ENCODE measurements at places on chromosomes 16 and 17. TPM values are rescaled to one million over a fixed set of nuclear protein-coding genes. Genes with fewer than 3 reads are reported as not detected.

The RAMP2 gene
- total RNA-seq, result 12.3 TPM

The KAT2A gene
- 174 TPM for total RNA-seq

The EME1 gene
- total RNA-seq, result 0.22 TPM

The TAF1C gene
- 36.4 TPM for total RNA-seq

The MAF gene
- 38.9 TPM for total RNA-seq

The DOC2A gene
- 77.3 TPM for total RNA-seq

The UMOD gene
- total RNA-seq, result not detected

The KRT24 gene
- not detected for total RNA-seq

The CBFA2T3 gene
- total RNA-seq, result 15.2 TPM

The ORC6 gene
- 7.2 TPM for total RNA-seq

The TEX14 gene
- 1.4 TPM for total RNA-seq

The CPD gene
- total RNA-seq, result 62.7 TPM

The HCRT gene
- 1.0 TPM for total RNA-seq

The ZC3H18 gene
- total RNA-seq, result 50.9 TPM

The ETV4 gene
- 1.1 TPM for total RNA-seq

The KIF1C gene
- 97.3 TPM for total RNA-seq

The SHBG gene
- total RNA-seq, result 1.5 TPM

The KRTAP16-1 gene
- not detected for total RNA-seq

The ARL5C gene
- total RNA-seq, result 1.3 TPM

The PDILT gene
- total RNA-seq, result not detected

The AGRP gene
- not detected for total RNA-seq

The NAGS gene
- 0.78 TPM for total RNA-seq

The CACNG3 gene
- 39.5 TPM for total RNA-seq

The KIAA0753 gene
- 41.9 TPM for total RNA-seq

The ANKRD13B gene
- total RNA-seq, result 53.4 TPM

The RPL19 gene
- 487 TPM for total RNA-seq

The FN3K gene
- 111 TPM for total RNA-seq

The PRAC1 gene
- total RNA-seq, result not detected

The CD300A gene
- 2.0 TPM for total RNA-seq

The CNGB1 gene
- total RNA-seq, result 7.6 TPM

The RGS11 gene
- total RNA-seq, result 57.8 TPM

The CCL16 gene
- not detected for total RNA-seq

The CHST4 gene
- total RNA-seq, result not detected

The STX1B gene
- total RNA-seq, result 354 TPM

The GCGR gene
- total RNA-seq, result not detected

The KRT27 gene
- not detected for total RNA-seq

The ZNF75A gene
- 37.7 TPM for total RNA-seq

The AOC3 gene
- total RNA-seq, result 1.2 TPM

The CRYBA1 gene
- not detected for total RNA-seq

Measured in dorsolateral prefrontal cortex (tissue), 122 donors.